ENCODE measurements at places on chromosomes 2 and 18.

GRCh38 chr18:22223254-22223964, 54.0 kb downstream of the GATA6 start:
- no peak for DNase-seq

GRCh38 chr18:62201870-62202269, 14.8 kb downstream of the RELCH start:
- DNase-seq = no peak

DNA sequence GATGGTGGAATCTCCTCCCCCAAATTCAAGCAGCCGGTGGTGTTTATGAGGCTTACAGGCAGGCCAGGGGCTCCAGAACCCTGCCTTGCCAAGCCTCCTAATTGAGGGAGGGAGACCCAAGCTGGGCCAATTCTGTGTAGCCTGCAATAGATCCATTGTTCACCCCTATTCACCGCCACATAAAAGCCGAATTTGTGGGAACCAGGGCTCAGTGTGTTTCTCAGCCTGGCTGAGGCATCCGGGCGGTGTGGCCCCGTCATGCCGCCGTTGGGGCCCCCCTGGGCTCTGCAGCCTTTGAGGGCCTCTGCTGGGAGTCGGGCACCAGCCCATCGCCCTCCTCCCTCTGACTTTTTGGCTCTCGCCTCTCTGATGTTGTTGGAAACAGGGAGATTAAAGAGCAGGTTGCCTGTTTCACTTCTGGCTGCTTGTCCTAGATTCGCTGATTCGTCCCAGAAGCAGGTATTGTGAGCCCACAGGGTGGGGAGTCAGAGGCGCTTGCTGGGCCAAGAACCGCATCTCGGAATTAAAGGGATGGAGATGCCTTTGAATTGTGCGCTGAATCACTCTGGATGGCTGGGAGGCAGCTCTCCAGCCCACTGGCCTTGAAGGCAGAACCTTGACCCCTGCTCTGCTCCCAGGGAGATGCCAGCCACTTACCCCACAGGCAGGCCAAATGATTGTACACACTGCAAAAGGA, 14.7 kb upstream of the OTOS start:
- no peak for DNase-seq

DNA sequence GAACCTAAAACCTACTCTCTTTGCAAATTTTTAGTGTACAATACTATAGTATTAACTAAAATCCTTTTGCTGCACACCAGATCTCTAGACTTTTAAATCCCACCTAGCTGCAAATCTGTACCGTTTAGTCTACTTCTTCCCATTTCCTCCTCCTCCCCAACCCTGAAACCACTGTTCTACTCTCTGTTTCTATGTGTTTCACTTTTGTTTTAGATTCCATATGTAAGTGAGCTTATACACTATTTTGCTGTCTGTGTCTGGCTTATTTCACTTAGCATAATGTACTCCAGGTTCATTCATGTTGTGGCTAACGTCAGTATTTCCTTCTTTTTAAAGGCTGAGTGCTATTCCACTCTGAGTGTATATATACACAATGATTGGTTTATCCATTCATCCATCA, 18.4 kb upstream of the DSC2 start:
- DNase-seq = no peak

- no peak for DNase-seq
Observed at GRCh38 chr2:112916625-112917247, 5.8 kb downstream of the IL37 start.

GRCh38 chr18:44853430-44853829, 172.7 kb downstream of the SETBP1 start:
- DNase-seq = no peak

- DNase-seq = no peak
Observed at GRCh38 chr2:33777786-33778185, 178.7 kb upstream of the FAM98A start.

DNA sequence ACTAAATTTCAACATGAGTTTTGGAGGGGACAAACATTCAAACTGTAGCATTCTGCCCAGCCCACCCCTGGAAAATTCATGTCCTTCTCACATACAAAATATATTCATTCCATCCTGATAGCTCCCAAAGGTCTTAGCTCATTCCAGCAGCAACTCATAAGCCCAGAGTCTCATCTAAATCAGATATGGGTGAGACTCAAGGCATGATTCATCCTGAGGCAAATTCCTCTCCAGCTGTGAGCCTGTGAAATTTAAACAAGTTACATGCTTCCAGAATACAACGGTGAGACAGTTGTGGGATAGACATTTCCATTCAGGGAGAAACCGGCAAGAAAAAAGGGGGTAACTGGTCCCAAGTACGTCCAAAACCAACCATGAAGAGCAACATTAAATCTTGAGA, 43.5 kb upstream of the FAHD2A start:
- DNase-seq = no peak

DNA sequence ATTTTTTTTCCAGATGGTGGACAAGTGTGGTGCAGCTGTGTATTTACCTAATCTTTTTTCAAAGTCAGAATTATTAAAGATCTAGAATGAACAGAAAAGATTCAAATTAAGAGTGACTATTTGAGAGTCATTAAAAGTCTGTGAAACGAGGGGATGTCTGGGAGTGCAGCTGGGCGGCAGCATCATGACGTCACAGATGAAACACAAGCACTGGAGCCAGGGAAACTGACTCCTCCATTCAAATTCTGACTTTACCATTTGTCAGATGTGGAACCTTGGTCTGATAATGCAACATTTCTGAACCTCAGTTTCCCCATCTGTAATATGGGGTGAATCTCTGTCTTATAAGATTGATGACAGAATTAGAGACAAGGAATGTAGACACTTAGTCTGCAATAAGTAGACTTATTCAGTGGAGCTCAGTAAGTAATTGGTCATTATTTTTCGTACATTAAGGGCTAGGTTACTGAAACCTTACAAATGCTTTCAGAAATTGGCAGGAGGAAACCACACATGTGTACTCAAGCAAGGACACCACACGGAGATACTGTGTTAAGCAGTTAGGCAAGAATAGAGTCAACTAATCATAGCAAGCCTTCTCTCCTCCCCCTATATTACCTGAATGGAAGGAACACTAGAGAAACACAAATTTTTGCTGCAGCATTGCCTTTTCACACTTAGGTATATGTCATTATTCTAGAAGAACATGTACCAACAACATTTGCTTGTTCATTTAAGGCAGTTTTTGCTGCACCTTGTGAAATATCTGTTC, 27.8 kb upstream of the CXXC1 start:
- DNase-seq = no peak

DNA sequence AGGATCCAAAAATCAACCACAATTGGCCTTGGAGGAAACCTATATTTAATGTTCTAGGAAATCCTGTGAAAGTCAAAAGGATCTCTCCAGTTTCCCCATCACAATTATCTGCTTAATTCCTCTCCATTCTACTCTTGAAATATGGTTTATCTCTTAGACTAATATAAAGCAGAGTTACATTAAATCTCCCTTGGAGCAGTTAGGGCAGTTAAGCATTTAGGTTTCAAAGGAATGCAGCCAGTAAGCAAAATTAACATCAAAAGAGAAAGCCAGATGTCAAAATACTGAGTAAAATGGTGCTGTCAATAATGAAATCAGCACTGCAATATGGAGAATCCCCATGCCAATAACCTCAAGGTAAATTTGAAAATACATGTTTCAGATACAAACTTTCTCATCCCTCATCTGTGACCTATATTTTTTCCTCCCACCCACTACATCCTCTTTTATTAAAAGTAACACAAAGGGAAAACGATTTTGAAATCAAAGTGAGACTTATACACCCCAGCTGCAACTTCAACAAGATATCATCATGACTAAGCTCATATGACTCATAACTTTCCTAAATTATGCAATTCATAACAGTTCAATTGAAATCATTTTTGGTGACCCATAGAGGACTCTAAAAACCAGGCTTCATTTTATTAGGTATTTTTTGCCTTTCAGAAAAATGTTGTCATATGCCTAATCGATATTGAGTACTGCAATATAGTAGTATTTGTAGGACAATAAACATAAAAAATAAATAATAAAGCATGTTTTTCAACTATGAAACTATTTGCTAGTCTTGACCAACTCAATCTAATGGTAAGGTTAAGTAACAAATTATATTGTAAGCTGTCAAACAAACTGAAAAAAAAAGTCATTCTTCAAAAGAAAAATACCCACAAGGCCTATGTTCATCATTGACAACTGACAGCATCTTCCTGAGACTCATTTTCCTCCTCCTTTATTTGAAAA, 3.1 kb downstream of the ADAM17 start:
- DNase-seq = no peak

DNA sequence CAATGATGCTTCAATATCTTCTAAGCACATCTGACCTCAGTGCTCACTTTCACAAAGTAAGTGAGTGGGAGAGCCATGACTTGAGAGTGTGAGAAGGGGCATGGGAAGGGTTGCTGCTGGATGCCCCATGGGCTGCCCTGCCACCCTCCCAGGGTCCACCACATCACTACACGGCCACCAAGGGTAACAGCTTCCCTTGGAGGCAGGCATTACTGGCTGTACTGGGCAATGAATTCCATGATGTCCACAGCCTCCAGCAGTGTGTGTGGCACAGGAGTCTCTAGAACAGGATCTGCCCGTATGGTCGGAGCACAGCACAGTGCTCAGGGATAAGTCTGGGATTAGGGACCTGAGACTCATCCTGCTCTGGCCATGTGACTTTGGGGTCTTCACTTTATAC, 481.0 kb upstream of the MYT1L start:
- no peak for DNase-seq

DNA sequence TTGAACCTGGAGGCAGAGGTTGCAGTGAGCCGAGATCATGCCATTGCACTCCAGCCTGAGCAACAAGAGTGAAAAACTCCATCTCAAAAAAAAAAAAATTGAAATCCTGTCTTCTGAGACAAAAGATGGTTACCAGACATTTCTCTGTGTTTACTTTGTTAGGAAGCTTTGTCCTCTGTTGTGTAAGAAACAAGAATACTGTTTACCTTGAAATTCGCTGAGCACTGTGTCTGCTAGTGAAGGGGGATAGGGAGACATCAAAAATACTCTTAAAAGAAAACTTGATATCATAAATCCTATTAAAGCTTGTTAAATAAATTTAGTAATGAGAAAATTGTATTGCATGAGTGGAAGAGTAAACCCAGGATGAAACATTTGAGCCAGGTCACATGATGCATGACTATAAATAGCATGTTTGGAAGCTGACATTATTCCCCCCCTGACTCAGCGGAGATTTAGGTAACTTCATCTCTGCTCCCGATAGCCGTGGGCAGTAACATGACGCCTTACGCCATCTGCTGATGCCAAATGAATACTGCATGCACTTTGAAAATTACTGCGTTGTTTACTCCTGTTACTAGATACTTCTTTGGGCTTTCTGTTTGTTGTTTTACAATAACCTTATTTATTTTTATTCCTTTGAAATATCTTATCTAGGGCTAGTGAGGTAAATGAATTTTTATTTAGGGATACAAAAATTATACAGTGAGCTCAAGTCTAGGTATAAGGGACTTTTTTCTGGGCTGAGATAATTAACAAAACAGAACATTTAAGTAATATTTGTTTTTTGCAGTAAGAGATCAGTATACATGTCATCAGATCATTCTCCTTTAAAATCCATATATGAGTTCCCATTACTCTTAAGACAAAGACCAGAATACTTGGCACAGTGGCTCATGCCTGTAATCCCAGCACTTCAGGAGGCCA, 134.9 kb downstream of the MAP3K20 start:
- no peak for DNase-seq

GRCh38 chr2:109312902-109313301, 183.9 kb downstream of the SH3RF3 start:
- no peak for DNase-seq

DNA sequence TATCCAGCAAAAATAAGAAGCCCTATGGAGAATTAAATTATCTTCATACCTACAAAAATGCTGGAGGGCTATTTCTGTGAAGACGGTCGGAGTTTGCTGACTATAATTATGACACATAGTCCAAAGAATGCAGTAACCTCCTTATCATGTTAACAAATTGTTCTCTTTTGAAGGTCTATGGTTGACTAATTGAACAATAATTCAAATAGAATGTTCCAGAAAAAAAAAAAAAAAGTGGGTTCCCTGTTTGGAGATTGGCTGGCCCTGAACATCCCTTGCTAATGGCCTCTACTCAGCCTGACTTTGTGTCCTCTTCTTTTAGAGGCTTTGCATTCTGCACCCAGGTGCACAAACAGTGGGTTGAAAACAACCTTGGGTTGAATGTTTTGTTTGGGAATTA, 82.8 kb upstream of the CCBE1 start:
- DNase-seq = no peak

- DNase-seq = no peak
Observed at GRCh38 chr2:36337354-36337753, 18.2 kb upstream of the CRIM1 start.

DNA sequence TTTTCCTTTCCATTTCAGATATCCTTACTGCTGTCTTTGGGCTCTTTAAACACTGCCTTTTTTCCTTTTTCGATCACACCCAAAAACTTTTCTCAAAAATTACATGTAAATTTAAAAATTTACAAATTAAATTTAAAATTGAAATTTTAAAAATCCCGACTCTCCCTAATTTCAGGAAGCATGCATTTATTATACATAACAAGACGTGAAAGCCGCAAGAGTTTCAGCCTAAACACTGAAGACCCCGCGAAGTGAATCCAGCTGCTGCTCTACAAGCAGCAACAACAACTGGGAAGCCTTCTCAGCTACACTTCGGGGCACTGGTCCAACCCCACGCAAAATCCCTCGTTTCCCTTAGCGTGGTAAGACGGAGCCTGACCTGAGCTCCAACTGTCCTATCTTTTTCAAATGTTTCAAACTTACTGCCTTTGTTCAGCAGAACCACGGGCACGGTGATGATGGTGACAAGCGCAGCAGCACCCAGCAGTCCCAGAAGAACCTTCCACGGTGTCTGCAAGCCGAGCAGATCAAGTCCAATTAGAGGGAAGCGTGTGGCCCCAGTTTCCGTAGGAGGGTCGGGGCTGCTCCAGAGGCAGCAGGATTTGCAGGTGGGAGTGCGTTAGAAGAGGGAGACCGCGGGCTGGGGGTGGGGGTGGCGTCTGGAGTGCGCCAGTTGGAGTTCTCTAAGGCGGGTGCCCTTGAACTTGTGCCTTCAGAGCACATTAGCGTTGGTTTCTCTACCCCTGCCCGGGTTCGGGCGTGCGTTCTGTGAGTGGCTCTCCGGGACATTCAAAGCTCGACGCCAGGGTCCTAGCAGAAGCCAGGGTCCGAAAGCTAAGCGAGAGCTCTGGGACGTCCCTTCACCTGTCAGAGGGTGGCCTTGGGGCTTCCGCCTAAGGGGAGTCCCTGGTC, 783 bp downstream of the DPP4 start:
- DNase-seq = no peak

GRCh38 chr18:56139372-56139771, 499.0 kb downstream of the TXNL1 start:
- no peak for DNase-seq

- no peak for DNase-seq
Observed at GRCh38 chr2:20939931-20940795, 103.7 kb downstream of the APOB start.

GRCh38 chr18:58687871-58688308, 16.6 kb downstream of the MALT1 start:
- DNase-seq = no peak
